ENCODE measurements at places on chromosomes 3 and 15.

DNA sequence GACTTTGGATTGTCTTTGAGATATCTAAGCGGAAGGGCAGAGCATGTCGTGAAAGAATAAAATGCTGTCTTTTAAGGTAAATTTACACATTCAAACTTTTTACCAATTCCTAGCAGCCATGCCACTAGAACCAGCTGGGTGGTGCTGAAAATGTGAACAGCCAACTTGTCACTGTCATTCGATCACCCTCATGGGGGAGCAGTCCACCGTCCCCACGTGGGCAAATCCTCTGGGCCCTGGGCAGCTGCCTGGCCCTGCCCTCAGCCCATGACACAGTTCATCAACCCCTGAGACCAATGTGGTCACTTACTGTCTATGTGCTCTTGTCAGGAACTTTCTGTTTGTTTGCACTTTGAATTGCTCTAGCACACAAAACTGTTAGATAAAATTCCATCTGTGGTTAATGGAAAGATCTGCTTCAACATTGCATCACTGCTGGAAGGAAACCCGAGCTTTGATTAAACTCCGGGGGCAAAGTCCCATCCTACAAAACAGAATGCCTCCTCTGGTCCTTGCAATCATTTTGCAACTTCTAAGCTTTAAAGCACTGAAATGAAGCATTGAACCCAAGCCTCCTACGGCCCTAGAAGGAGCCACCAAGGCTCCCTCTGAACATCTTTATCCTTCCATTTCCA is 50.1 kb downstream of the PCSK6 start:
- peak; percentile 29 for DNase-seq

GRCh38 chr15:66628976-66629723 is 63.4 kb upstream of the LCTL start:
- no peak for DNase-seq

DNA sequence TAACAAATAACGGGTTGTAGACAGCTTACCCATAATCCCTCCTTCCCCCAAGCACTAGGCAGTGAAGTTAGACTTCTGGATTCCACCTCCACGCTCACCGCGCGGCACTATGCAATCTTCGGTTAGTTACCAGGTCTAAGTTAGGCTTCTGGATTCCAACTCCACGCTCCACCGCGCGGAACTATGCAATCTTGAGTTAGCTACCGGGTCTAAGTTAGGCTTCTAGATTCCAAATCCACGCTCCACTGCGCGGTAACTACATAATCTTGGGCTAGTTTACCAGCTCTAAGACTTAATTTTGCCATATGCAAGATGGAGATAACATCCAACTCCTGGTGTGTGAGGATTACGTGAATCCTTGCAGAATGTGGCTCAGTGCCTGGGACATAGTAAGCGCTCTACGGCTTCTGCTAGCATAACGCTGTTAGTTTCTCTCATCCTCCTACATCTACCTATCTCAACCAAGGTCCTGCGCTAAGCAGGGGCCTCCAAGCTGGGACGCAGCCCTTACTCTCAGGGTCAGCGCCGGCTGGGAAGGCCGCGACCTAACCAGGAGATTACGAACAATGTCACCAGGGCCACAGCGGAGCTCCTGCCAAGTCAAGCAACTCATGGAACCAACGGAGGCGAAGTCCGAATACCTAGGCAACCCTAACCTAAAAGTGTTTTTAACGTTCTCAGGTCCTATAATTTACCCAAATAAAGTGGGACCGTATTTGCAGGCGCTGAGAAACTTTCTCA is 497 bp upstream of the RPLP1 start:
- DNase-seq = peak; percentile 64

- DNase-seq = no peak
Observed at GRCh38 chr15:38877471-38877870, 312.9 kb upstream of the RASGRP1 start.

GRCh38 chr15:43516801-43517353 is 531 bp upstream of the MAP1A start:
- DNase-seq = peak; percentile 59

GRCh38 chr3:167895684-167896083 is 160.2 kb downstream of the SERPINI1 start:
- no peak for DNase-seq

- DNase-seq = peak; percentile 12
Observed at GRCh38 chr15:49380912-49381311, 42.1 kb upstream of the FGF7 start.

All from fibroblast of mammary gland (primary cell).